ENCODE measurements at places on chromosomes 7 and 10.

DNA sequence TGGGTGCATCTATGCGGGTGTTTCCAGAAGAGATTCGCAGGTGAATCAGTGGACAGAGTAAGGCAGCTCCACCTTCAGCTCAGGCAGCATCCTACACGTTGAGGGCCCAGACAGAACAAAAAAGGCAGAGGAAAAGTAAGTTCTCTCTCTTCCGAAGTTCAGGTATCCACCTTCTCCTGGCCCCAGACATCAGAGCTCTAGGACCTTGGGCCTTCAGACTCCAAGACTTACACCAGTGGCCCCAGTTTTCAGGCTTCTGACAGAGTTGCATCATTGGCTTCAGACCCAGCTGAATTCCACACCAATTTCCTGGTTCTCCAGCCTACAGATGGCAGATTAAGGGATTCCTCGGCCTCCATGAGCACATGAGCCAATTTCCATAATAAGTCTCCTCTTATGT lies 102.2 kb upstream of the GPR26 start:
- DNase-seq: no peak

GRCh38 chr10:132908621-132909295 lies 33.6 kb downstream of the CFAP46 start:
- no peak for DNase-seq

- no peak for DNase-seq
These were observed 202.9 kb downstream of the PTPRN2 start for GRCh38 chr7:158384746-158385145.

DNA sequence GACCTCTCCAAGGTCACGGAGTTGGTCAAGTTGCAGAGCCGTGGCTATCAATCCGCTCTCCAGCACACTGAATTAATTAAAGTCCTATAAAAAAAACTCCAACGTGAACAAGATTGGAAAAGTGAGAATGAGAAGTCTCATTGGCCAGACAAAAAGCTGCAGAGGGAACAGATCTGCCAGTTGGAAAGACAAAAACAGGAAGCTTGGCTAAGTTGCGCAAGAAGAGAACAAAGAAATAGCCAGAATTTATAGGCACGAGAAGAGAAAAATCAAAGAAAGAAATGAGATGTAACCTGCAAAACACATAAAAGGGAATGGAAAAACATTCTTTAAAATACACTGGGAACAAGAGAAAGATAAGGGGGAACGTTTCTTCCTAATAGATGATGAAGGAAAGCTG lies 45.7 kb upstream of the CRTAC1 start:
- DNase-seq: no peak

GRCh38 chr10:24694086-24694485 lies 29.6 kb downstream of the ARHGAP21 start:
- DNase-seq: no peak

GRCh38 chr10:28872587-28873165 lies 195.4 kb downstream of the BAMBI start:
- DNase-seq: no peak

GRCh38 chr10:74384615-74385183 lies 233.7 kb downstream of the ADK start:
- DNase-seq: no peak

GRCh38 chr10:110499796-110500514 lies 2.2 kb downstream of the DUSP5 start:
- DNase-seq: no peak

DNA sequence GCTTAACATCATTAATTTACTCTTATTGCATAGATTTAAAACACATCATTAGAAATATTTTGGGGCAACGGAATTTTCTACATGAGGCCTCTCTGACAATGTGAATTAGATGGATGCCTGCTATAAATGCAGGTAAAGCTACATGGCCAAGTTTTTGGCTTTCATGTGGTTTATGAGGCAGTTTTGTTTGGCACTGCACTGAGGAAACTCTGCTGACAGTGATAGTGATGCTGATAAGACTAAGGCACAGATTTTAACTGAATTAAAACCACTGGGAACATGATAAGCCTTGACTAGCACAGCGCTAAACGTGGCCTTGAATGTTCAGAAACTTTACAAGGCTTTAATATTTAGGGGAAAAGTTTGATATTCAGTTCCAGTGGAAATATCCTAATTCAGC lies 114.3 kb upstream of the NOBOX start:
- no peak for DNase-seq

- DNase-seq: no peak
These were observed 16.3 kb downstream of the ZMIZ1 start for GRCh38 chr10:79084972-79085597.

DNA sequence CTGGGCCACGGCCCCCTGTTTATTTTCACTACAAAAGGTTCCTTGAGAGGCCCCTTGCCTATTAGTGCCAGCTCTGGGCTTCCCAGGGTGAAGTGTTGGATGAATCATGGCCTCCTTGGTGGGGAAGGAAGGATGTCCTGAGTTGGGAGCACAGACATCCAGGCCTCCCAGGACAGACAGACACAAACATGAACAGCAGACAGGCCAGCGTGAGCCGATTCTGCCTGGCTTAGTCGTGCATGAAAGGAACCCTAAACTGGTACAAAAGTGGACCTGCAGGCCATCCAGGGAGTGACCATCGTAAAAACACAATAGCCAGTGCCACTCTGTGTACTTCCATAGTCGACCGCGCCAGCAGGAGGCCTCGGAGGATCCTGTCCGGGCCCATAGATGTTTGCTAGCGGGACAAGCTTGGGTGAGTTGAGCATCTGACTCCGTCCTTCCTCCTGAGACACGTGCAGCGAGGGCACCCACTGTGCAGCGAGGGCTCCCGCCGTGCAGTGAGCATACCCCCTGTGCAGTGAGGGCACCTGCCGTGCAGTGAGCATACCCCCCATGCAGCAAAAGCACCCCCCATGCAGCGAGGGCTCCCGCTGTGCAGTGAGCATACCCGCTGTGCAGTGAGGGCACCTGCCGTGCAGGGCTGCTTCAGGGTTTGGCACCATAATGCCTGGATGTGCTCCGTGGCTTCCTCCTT lies 51.3 kb upstream of the PRKAR1B start:
- no peak for DNase-seq

- DNase-seq: no peak
These were observed 740 bp downstream of the ANXA7 start for GRCh38 chr10:73413108-73413527.

GRCh38 chr7:132446666-132447278 lies 129.5 kb downstream of the PLXNA4 start:
- DNase-seq: no peak

DNA sequence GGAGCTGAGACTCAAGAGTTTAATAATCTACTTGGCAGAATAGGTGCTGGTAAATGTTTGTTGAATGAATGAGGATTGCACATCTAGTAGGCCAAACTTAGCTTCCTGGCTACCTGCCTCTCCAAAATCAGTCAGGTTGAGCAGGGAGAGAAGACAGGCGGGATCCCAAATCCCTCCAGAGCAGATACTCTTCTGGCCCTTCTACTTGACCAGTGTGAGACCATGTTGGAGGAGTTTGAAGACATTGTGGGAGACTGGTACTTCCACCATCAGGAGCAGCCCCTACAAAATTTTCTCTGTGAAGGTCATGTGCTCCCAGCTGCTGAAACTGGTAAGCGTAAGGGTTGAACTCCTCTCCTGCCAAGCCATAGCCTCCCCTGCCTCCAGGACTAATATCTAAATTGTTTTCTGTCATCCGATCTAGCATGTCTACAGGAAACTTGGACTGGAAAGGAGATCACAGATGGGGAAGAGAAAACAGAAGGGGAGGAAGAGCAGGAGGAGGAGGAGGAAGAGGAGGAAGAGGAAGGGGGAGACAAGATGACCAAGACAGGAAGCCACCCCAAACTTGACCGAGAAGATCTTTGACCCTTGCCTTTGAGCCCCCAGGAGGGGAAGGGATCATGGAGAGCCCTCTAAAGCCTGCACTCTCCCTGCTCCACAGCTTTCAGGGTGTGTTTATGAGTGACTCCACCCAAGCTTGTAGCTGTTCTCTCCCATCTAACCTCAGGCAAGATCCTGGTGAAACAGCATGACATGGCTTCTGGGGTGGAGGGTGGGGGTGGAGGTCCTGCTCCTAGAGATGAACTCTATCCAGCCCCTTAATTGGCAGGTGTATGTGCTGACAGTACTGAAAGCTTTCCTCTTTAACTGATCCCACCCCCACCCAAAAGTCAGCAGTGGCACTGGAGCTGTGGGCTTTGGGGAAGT lies 2.2 kb upstream of the MBLAC1 start:
- no peak for DNase-seq

GRCh38 chr10:118108194-118109026 lies 61.7 kb upstream of the RAB11FIP2 start:
- DNase-seq: no peak

DNA sequence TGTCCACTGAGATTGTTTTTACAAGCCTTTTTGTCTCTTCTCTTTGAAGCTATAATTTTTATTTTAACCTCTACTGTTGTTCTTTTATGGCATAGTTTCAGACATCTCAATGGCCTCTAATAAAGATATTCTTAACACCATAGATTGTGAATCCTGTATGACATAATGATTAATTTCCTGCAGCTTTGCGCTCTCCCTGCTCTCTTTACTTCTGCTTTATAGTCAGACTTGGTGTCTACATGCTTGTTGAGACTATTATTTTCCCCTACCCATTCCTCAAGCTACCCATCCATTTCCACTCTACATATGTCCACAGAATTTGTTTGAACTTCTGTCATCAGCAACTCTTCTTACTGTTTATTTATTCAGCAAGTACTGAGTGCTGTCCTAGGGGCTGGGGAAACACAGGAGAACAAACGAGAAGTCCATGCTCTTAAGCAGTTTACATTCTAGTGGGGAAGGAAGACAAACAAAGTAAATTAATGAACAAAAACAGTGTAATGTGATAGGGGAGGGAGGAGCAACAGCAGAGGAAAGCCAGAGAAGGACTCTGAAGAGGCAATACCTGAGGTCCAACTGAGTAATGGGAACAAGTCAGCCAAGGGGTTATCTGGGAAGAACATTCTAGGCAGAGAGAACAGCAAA lies 110.1 kb downstream of the CDK14 start:
- DNase-seq: no peak

GRCh38 chr10:93103953-93104352 lies 30.3 kb downstream of the CYP26A1 start:
- DNase-seq: no peak

GRCh38 chr10:1406132-1406966 lies 331.0 kb downstream of the ADARB2 start:
- no peak for DNase-seq

DNA sequence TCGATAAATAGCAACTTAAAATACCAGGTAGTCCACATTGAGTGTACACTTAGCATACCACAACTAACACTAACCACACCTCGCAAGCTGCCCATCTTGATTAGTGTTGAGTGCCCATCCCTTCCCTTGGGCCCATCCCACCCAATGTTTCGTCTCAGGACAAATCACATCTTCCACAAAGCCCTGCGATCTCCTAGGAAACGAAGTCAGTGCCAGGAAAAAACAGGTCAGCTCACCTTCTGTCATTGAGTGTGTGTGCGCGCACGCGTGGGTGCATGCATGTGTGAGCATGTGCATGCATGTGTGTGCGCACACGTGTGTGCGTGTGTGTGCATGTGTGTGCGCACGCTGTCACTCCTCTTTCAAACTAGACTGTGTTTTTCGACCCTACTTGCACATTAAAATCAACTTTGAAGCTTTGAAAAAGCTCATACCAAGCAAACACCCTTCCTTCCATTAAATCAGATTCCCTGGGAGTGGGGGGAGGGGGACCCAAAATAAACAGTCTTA lies 48.8 kb upstream of the OPALIN start:
- no peak for DNase-seq

GRCh38 chr7:128934361-128935341 lies 3.1 kb upstream of the IRF5 start:
- DNase-seq: no peak

Measured in stimulated activated CD8-positive, alpha-beta memory T cell treated with anti-CD3 and anti-CD28 coated beads, Interleukin-15, amount 100 ng/mL, for 48 hours (primary cell).